Adipocyte (in vitro differentiated cells): ENCODE measurements at places on chromosomes 16 and 17.

- peak; percentile 33 for DNase-seq
Observed at GRCh38 chr17:61225178-61225882, 174.3 kb upstream of the TBX2 start.

DNA sequence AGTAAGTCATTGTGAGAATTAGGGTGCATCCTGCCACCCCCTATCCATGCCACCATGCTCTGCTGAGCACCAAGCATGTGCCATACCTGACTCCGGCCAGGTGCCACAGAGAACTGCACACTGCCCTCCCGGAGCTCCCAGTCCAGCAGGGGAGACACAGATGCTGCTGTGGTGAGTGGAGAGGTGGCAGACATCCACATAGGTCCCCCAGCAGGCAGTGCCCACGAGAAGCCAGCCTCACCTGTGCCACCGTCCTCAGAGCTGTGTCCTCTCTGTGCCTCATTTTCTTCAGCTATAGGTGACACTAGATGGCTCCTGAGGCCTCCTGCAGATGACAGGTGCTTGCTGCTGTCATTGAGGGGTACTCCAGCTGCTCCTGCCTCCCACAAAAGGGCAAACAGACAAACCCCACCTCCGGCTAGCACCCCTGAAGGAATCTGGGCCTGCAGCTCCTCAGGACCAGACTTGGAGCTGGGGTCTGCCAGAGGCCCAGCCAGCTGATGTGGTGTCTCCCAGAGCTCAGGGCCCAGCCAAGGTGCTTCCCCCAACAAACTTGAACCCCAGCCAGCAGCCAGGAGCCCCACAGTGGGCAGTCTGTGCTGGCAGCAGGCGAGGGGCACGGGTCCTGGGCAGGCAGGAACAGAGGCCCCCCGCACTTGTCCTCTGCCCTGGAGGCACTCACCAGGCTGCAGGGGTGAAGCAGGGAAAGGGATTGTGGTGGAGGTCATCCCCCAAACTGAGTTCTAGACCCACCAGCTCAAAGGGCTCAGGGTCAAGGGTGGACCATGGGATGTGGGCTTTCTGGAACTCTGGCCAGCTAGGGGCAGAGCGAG, 17.1 kb downstream of the FOXJ1 start:
- no peak for DNase-seq

DNA sequence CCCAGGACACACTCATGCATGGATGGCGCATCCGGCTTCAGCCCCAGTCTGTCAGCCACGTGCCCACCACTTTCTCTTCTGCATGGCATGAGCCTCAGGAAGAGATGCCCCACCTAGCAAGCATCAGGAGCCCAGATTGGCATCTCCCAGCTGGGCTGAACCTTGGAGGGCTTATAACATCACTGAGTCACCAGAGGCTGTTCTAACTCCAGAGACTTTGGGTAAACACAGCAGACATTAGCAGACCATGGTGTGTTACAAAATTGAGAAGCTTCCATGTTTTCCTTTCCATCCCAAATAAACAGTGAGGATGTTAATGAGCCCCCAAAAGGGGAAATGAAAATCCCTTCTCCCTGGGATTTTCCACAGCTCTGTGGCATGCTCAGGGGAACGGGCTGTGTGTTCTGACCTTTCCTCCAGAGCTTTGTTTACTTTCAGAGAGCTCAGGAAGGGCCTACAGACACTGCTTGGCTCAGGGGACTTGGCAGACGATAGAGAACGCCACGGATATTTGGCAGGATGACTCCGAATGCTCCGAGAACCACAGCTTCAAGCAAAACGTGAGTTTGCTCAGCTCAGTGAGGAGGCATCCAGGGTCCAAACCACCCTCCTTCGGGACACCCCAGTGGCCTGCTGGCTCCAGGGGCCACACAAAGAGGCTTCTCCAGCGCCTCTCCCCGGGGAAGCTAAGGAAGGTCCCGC, 16.5 kb downstream of the GLP2R start:
- DNase-seq = peak; percentile 11

DNA sequence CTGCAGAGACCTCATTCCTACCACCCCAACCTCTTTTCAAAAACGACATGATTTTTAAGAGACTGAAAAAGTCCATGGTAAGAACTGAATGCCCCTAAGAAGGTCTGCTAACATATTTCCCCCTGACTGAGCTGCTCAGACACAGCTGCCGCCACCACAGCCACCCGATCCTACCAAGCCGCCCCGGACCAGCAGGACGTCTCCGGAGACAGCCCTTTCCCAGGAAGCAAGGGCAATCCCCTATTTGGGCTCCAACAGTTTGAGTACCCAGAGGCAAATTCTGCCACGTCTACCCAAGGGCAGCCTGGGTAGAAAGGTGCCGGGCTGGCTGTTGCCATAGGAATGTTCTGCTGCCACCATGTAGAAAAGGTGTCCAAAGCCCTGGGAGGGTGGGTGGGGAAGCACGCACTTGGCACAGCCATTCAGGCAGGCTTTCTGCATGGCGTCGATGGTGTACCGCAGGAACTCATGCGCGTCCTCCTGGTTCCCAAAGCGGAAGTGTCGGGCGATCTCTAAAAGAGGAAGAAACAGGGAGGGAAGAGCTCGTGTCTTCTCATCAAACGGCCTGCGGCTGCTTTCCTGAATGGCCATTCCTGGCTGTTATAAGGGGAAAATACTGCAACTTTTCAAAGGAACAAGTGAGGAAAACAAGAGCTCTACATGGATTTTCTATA, 13.6 kb downstream of the USP36 start:
- no peak for DNase-seq

DNA sequence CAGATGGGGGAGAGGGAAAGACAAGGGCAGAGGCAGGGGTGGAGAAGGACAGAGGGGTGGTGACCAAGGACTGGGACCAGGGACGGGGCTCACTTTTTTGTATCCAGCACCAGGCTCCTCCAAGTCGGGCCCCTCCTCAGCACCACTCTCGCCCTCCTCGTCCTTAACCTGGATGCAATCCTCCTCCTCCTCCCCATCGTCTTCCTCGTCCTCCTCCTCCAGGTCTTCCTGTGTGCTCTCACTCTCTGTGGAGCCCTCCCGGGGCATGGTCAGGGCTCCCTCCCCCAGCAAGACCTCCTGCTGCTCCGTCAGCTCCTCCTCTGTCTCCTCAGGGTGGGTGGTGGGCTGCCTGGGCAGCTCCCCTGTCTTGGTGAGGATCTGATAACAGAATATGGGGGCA, 16.8 kb downstream of the G6PC3 start:
- no peak for DNase-seq

DNA sequence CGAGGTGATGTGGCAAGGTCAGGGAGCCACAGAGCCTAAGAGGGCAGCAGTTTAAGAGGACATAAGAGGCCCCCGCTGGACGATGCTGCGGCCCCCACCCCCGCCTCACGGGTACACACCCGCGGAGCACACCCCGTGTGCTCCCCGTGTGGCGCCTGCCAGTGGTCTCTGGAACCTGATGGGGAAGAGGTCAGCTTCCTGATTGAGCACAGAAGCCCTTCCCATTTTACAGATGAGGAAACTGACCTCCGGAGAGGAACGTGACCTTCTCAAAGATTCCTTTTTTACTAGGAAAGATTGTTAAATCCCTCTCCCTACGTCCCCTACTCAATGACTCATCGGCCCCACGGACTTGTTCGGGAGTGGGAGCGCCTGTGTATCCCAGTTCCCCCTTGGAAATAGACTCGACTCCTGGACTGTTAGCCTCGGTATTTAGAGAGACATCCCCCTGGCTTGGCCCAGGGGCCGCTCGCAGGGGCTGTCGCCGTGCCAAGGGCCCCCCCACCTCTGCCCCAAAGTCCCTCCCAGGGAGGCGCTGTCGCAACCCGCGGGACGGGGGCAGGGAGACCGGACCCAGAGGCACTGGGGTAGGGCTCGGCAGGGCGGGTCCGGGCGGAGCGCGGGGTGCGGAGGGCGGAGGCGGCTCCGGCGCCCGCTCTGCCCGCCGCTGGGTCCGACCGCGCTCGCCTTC, at the start of gene ABCC3:
Gene ABCC3 (plus strand): TSS at position 658 of the 691 bp plus-strand sequence. CDS start 56 bp downstream, outside the sequence.
- peak; percentile 84 for DNase-seq

DNA sequence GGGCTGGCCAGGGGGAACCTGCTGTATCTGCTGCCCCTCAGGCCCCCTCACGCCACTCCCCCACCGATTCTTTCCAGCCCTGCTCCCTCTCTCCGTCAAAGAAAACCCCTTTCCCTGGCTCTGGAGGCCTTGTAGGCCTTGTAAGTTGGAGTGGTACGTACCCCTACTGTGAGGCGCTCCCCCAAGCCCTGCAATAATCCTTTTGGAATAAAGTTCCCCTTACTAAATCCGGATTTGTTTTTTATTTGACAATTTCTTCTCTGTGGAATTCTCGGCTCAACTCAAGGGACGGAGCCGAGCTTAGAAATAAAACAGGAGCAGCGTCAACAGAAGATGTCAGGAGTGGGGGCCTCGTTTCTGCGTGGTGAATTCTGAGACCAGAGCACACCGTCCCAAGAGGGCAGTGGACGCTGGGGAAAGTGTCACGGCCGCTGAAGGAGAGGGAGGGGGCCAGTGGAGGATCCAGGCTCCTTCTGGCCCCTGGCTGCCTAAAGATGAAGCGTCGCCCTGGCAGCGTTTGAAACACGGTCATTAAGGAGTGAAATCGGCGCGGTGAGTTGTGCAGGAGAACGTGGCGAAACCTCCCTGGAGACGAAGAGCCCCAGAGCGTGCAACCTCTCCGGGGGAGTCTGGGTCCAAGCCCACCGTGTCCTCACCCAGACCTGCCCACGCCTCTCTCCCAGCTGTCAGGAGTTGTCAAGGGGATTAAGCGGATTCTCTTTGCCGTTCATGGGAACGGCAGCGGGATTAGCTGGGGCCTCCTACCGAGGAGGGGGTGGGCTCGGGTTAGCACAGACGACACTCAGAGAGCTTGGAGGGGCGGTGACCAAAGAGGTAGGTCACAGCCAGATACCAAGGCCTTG, 47.0 kb downstream of the SLC7A5 start:
- no peak for DNase-seq

- DNase-seq = peak; percentile 46
Observed at GRCh38 chr17:60153606-60154390, 4.0 kb downstream of the CA4 start.

- DNase-seq = no peak
Observed at GRCh38 chr17:19705771-19706770, 10.3 kb downstream of the SLC47A2 start.

- no peak for DNase-seq
Observed at GRCh38 chr17:16349431-16349830, 3.8 kb downstream of the CENPV start.

- DNase-seq = no peak
Observed at GRCh38 chr17:51746421-51746820, 412.1 kb downstream of the CA10 start.

- DNase-seq = no peak
Observed at GRCh38 chr17:10067446-10068143, 130.8 kb downstream of the GAS7 start.

DNA sequence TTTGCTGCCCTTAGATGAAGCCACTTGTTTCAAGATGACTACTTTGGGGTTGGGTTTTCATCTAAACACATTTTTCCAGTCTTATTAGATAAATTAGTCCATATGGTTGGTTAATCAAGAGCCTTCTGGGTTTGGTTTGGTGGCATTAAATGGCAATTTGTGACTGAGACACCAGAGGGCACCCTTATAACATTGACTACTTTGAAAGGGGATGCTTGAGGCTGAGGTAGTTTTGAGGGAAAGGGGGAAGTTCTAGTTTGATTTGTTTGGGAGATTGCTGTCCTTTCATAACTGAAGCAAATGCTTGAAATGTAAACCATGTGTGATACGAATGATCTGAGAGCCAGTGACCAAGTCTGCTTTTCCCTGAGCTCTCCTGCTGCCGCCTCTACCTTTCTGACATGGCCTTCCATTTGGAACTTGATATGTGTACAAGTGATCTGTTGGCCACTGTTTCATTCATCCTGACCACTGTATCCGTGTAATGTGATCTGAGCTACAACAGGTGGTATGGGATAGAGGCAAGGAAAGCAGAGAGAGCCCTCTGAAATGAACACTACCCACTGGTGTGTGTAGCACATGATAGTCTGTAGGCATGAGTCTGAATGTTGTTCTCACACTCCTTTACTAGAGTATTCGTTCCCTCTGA, 5.8 kb upstream of the RARA start:
- peak; percentile 92 for DNase-seq

GRCh38 chr17:82215095-82215971, 2.7 kb upstream of the CCDC57 start:
- peak; percentile 36 for DNase-seq

DNA sequence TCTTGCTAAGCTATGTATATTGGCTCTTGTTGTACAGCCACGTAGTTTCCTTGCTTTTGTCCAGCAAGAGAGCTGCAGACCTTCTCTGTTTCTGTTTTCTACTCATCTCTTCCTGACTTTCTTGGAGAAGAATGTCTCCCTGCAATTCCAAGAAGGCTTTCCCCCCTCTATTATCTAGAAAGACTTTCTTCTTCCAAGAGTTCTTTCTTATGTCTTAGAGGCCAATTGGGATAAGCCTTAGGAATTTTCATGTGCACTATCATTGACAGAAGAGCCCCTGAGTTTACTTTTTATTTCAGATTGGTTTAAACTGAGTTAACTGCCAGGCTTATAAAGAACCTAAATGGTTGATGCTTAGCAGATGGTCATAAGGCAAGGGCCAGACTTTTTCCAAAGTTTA, 9.0 kb downstream of the CAPNS2 start:
- no peak for DNase-seq

- DNase-seq = no peak
Observed at GRCh38 chr17:75774471-75774990, 9.5 kb upstream of the GALK1 start.

GRCh38 chr17:82204831-82205719, 7.6 kb downstream of the CCDC57 start:
- DNase-seq = peak; percentile 72

DNA sequence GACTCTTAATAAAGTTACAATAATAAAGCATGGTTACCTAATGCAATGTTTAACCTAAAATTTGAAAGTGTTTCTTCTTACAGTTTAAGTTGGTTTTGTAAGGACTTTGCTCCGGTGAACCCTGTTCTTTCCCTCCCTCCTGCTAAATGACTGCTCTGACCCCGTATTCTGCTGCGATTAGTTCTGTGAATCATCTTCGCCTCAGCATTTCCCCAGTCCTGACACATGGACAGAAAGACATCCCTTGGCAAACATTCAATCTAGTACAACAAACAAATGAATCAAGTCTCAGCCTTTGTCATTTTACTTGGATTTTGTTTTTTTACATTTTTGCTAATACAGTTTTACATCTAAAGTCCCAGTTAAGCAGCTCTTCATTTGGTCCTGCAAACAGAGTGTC, 15.4 kb downstream of the KCNJ2 start:
- DNase-seq = no peak

- no peak for DNase-seq
Observed at GRCh38 chr17:75991396-75991795, 9.3 kb upstream of the CDK3 start.

DNA sequence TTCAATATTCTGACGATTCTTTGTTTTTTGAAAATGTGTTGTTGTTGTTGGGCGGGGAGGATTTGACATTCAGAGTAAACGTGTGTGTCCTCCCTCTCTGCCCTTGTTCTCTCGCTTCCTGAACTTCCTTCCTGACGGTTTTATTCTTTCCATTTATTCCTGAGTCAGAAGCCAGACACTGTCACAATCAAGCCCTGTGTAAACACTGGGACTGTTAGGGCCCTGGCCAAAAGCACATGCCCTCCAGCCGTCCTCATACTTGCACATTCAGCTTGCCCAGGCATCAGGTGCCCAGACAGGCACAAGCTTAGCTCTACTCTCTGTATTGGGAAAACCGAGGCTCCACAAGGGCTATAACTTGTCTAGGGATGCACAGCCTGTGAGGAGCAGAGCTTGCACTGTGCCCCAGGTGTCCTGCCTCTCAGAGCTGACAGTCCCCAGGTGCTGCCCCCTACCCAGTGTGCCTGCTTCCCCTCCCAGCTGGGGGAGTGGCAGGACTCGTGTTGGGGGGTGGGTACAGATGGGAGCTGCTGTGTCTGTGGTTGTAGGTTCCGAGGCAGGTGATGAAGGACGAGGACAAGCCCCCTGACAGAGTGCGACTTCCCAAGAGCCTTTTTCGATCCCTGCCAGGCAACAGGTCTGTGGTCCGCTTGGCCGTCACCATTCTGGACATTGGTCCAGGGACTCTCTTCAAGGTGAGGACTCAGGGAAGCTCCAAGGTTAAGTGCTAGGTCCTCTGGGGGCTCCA, 9.7 kb downstream of the ADGRG3 start:
- no peak for DNase-seq
